H9 (cell line): ENCODE measurements at places on chromosomes 5 and 9.
A peak's percentile ranks its signal among the peaks of the same experiment; 100 is the strongest.

DNA sequence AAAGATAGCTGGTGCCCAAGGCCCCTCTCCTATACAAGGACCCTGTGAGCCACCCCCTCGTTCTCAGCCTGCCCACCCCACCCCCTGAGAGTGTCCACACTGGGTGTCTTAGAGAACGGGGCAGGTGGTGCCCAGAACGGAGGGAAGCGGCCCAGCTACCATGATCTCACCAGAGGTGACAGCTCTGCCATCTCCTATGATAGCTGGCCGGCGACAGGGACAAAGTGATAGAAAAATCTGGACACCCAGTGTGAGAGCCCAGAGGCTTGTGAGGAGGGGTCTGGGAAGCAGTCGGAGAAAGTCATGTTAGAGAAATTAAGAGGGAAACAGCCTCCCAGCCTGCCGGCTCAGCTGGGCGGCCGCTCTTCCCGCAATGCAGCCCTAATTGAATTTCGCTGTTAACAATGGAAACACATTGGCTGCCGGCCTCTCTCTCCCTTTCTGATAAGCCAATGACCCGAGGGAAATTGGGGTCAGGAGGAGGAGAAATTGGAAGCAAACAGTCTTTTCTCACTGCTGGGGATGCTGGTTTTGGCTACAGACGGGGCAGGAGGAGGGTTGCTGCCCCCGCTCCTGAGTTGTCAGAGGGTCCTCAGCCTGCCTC lies 32.3 kb downstream of the HK3 start:
- DNase-seq, result no peak

GRCh38 chr5:69250593-69250992 lies 15.9 kb downstream of the CDK7 start:
- no peak for DNase-seq

DNA sequence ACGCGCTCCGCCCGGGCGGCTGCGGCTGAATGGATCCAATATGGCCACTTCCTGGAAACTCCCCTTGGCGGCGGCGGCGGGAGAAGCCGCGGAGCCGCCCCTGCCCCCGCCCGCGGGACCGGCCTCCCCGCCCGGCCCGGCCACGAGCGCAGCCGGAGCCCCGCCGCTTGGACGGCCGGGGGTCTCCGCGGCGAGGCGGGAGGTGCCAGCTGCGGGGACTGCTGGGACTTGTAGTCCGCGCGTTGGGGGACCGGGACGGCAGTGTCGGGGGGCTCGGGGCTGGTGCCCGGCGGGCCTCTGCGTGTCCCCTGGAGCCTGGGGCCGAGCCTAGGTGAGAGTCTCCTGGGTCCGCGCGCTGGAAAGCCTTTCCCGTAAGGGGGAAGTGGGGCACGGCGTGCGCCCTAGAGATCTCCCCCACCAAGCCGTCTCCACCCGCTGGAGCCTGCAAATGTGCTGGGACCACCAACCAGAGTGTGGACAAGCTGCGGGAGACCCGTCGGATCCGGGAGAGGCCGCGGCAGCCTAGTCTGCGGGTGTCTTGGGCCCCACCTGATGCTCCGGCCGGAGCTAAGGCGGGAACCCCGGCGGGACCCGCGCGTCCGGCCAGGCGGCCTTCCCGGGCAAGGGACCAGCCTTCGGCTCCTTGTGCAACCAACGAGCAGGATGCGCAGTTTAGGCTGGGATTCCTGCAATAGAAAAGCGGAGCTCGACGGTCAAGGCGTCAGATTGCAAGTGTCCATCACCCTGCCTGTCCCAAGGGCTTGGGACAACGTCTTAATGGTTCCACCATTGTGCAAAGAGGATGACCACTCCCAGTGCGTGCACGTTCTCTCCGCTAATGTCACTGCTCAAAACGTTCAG lies at the start of gene SEPTIN8:
TSS of gene SEPTIN8 (minus strand) at position 31 of the 861 bp plus-strand sequence. CDS start 102 bp downstream, outside the sequence.
- DNase-seq, result peak; percentile 53

- no peak for DNase-seq
These were observed 4.0 kb upstream of the BARHL1 start for GRCh38 chr9:132578367-132578932.

DNA sequence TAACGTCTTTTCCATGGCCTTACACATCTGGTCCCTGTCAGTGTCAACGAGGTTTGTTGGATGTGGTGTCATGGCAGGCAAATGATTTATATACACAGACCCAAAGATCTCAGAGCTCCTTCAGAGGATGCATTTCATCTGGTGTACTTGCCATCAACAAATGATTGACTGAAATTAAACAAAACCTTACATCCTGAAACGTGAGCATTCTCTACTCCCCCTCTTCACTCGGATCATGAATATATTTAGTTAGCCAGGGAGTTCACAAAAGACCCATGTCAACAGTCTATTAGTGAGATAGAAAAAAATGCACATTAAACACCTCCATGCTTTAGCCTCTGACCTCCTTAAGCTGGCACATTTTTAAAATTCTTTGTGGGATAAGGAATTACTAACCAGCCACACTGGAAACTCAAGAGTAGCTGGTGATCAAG lies 215.6 kb downstream of the EFNA5 start:
- no peak for DNase-seq

GRCh38 chr9:38343037-38343436 lies 49.5 kb upstream of the ALDH1B1 start:
- DNase-seq, result no peak

GRCh38 chr9:112894699-112895098 lies 4.0 kb upstream of the SLC46A2 start:
- no peak for DNase-seq

- DNase-seq, result peak; percentile 45
These were observed 1045.6 kb upstream of the WWC1 start for GRCh38 chr5:167245868-167246267.

DNA sequence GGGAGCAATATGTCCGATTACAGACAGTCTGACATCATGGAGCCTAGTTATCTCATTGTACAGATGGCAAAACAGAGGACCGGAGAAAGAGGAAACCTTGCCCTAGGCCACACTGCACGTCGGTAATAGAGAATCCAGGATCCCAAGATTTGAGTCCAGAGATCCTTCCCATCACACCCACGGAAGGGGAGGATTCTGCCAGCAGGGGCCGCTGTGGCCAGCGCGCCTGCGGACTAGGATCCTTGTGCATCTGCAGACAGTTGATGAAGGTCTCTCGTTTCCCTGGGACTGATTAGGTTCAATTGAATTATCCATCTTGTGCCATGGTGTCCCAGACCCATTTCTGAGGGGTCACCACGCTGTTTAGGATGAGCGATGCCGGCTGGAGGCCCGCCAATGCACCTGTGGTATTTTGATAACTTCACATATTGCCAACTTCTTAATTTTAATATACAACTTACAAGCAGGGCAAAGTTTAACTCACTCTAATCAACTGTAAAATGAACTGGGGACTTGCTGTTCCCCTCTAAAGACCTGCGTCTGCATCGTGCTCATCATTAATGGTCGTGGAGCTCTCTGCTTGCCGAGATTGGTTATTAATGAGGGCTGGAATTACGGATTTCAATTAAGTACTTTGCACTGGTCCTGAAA lies 592.7 kb upstream of the BRINP1 start:
- DNase-seq, result peak; percentile 82

- DNase-seq, result no peak
These were observed 93.0 kb downstream of the FANCC start for GRCh38 chr9:95224376-95225019.

- no peak for DNase-seq
These were observed 28.6 kb upstream of the SLCO4C1 start for GRCh38 chr5:102324714-102325113.

- DNase-seq, result no peak
These were observed 644.1 kb upstream of the KLF4 start for GRCh38 chr9:108133680-108134079.

GRCh38 chr5:126311766-126312165 lies 111.4 kb upstream of the GRAMD2B start:
- DNase-seq, result no peak

DNA sequence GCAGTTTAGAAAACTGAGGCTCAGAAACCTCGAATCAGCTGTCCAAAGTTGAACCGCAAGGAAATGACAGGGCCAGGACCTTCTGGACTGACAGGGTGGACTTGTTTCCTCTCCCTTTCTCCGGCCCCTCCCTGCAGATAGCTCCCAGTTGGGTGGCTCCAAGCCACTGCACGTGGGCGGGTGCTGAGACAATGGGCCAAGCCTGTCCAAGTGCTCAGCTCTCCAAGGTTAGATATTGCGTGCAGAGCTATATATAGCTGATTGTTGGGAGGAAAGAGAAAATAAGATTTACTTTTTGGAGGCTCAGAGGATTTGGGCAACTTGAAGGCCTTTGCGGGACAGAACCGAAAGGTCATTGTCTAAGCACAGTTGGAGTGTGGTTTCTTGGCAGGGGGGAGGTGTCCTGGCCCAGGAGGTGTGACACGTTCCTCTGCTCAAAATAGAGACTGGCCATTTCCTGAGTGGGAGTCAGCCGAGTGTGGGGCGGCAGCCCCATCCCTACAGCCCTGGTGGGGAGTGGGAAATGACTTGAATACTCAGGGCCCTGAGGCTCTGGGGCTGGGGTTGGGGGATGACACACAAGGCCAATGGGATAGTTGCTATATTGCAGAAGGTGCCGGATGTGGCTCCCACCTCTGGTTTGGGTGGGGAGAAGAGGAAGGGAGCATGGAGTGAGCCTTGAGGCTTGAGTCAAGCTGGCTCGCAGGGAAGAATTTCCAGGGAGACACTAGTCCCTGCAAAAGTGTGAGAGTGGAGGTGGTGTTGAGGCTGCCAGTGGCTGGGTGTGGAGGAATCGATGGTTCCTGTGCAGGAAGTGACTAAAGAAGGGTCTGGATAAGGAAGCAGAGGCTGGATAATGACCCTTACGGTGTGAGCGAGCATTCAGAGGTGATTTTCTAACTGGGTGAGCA lies 44.4 kb upstream of the SMAD5 start:
- DNase-seq, result no peak

DNA sequence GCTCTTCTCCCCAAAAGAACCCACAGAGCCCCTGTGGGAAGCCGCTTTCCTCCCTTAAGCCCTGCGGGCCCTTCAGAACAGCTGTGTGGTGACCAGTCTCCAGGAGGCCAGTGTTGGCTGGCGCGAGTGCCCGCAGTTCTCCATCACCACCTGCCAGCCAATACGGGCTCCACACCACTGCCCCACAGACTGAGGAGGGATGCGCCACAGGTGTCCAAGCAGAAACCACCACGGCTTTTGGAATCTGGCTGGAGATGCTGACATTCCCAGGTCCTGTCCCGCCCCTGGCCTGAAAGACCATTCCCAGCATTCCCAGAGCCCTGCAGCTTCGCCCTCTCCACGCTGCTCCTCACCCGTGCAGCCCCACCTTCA lies 12.8 kb downstream of the CCNI2 start:
- no peak for DNase-seq

GRCh38 chr9:109912726-109913460 lies 132.9 kb downstream of the PALM2AKAP2 start:
- no peak for DNase-seq

GRCh38 chr5:32299059-32299677 lies 13.6 kb downstream of the MTMR12 start:
- DNase-seq, result no peak

DNA sequence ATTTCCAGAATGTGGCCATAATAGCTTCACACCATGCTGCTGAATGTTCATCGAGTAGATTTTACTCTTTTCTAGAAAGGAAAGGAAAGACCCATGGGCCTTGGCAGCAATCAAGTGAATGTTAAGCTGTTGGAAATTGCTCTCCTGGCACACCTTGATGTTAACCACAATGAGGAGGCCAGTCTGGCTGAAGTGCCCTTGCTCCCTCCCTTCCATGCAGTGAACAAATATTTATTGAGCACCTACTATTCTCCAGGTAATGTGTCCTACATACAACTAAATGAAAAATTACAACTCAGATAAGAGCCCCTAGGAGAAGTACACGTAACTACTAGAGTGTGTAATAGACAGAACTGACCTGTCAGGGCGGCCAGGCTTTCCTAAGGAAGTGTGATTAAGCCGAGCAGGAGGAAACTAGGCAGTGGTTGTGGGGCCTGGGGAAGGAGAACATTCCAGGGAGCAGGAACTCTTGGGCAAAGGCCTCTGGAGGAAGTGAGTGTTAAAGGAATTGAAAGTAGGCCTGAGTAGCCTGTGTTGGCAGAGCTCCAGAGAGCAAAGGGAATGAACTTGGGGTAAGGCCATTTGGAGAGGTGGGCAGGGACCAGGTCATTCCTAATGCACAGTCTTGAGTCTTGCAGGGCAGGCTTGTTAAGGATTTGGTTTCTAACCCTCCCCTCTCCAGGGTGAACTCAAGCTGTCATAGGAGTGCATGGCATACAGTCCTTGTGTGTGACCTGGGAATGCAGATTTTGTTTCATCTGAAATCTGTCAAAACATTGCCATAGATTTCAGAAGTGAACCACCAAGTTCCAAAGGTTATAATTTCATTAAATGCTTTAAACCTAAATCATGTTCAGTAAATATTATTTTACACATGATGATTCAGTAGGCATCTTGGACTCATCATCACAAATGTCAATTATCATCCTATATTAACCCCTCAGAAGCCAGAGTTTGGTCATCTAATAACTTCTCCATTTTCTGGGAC lies 9.0 kb upstream of the ZSWIM6 start:
- no peak for DNase-seq

DNA sequence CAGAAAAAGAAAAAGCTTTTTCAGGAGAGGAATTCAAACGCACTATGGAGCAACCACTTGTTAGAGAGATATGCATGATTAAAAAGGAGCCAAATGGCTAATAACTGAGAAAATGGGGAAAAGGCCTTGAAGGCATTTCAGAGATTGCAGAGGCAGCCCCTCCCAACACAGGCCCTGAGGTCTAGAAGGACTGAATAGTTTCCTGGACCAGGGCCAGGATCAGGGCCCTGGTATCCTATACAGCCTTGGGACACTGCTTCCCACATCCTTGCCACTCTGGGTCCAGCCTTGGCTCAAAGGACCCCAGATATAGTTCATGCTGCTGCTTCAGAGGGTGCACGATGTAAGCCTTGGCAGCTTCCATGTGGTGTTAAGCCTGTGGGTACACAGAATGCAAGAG lies 20.7 kb upstream of the FEM1C start:
- no peak for DNase-seq

DNA sequence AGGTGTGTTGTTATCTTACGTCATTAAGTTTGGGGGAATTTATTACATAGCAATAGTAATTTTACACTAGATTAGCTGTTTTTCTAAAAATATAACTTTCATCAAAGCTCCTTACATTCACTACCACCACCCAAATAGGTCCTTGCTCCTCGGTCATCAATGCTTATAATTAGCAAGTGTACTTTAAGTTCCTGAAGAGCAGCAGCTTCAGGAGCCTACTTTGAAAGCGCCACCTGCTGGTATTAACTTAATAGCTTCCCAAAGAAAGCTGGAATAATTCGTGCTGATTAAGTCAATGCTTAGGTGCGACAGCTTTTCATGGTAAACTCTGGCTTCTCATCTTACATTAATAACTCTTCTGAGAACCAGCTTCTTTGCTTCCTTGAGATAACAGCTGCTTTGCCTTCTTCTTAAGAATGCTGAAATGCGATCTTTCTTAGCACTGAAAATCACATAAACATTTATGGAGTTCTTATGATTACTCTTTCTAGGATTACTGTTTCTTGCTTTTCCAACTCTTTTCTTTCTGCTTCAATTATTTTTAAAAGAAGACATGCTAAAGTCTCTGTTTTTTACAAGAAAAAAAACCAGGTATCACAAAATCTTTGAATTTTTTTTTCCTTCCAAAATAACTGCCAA lies 10.0 kb upstream of the C5 start:
- DNase-seq, result no peak

- no peak for DNase-seq
These were observed 243.6 kb downstream of the FANCC start for GRCh38 chr9:95073918-95074317.

- DNase-seq, result no peak
These were observed 329.5 kb upstream of the PUM3 start for GRCh38 chr9:3173374-3173773.

- DNase-seq, result no peak
These were observed 28.9 kb upstream of the OTULIN start for GRCh38 chr5:14635656-14636055.
